Esophagus squamous epithelium (tissue), 5 donors: ENCODE measurements at places on chromosomes 6 and 20.

DNA sequence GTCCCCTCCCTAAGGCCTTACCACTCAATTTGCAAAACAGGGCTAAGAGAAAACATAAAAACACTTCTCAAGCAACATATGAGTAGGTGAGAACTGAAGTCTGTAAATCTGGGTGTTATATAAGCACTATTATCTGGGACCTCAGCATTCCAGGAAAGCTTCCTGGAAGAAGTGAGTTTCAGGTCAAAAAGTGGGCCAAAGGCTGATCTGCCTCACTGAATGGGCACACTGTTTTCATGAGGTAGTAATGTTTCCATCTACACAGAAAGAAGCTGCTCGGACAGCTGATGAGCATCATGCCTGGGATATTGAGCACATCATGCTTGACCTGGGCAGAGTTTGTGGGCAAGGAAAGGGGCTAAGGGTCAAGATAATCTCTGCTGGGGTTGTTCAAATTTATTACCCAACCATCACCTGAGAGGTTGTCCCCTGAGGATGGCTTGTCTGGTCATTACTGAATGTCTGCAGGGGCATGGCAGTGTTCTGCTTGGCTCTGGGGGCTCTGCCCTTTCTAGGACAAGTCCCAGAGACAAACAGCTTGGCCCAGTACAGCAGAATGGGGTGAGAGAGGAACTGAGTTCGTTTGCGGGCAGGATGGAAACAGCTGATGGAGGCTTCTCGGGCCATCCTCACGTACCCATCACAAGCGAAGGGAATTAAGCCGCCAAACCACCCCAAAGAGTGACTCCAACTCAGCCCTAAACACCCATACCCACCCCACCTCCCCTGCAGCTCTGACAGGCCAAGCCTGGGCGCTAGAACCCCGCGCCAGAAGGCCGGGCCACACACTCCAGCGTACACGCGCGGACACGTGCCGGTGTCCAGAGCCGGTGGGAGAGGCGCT, 1.2 kb upstream of the SYNJ2 start:
- peak; percentile 12 for DNase-seq

- no peak for DNase-seq
Observed at GRCh38 chr6:28152531-28152930, 10.8 kb downstream of the ZKSCAN8 start.

- DNase-seq = no peak
Observed at GRCh38 chr6:132446141-132446854, 45.0 kb upstream of the MOXD1 start.

DNA sequence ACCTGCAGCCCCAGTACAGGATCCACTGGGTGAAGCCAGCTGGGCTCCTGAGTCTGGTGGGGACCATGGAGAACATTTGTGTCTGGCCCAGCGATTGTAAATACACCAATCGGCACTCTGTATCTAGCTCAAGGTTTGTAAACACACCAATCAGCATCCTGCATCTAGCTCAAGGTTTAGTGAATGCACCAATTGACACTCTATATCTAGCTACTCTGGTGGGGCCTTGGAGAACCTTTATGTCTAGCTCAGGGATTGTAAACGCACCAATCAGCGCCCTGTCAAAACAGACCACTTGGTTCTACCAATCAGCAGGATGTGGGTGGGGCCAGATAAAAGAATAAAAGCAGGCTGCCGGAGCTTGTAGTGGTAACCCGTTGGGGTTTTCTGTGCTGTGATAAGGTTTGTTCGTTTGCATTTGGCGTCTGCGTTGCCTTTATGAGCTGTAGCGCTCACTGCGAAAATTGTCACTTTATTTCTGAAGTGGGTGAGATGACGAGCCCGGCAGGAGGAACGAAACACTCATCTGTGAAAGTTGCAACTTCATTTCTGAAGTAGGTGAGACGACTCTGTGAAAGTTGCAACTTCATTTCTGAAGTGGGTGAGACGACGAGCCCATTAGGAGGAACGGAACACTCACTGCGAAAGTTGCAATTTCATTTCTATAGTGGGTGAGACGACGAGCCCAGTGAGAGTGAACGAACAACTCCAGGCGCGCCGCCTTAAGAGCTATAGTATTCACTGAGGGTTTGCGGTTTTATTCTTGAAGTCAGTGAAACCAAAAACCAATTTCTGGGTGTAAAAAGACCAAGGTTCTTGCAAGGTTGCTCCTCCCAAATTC, 31.1 kb downstream of the SERPINB6 start:
- DNase-seq = no peak

- DNase-seq = no peak
Observed at GRCh38 chr20:15619341-15619740, 953.9 kb downstream of the KIF16B start.

DNA sequence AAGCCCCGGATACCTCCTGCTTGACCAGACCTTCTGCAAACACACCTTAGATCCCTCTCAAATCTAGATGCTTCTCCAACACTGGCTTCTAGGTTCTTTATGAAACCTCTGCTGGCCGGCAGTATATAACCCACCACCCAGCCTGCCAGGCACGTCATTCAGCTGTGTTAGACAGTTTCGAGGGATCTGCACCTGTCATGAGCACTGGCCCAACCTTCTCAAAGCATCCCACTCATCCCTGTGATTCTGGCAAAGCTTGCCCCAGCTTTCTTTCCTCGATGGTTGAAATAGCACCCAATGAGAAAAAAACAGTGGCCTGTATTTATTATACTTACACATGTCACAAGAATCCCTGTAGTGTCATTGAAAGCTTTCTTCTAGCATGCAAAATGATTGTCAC, 157.8 kb downstream of the MTHFD1L start:
- no peak for DNase-seq

DNA sequence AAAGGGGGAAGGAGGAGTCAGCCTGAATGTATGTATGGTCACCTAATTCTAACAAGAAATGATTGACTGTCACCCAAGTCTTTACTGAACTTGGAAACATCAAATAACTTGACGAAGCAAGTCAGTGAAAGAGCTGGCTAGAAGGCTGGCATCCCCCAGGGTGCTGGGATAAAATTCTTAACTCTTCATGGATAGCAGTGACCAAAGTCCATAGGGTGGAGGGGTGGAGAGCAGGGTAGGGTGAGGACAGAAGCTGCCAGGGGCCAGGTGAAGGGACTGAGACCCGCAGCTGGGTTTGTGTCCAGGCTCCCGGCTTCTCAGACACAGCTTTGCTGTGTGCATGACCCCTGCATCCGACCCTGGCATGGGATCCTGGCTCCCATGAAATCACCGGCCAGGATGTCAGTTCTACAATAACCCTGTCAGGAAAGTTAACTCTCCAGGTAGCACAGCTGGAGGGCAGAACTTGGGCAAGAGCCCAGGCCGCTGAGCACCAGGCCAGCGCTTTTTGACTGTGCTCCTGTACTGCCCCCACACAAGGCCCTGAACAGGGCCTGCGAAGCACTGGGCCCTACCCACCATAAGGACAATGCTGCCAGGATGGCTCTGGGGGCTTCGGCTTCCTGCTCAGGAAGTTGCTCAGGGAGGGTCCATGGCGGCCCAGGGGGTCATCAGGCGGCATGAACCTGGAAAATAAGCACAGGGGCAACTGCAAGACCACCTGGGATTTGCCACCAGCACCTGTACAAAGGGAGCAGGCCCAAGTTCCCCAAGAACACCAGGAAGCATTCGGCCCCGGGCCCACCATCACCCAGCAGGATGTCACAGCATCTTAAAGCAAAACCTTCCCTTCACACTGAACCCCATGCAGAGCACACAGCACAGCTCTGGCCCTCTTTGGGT, 32.5 kb downstream of the ZC3H12D start:
- no peak for DNase-seq

GRCh38 chr20:43824309-43825050, 90.2 kb upstream of the TOX2 start:
- DNase-seq = no peak

GRCh38 chr20:2000285-2000684, 6.4 kb upstream of the PDYN start:
- no peak for DNase-seq

- DNase-seq = no peak
Observed at GRCh38 chr6:53513519-53513966, 31.4 kb downstream of the GCLC start.

- DNase-seq = no peak
Observed at GRCh38 chr6:28137505-28137981, 4.1 kb upstream of the ZKSCAN8 start.

DNA sequence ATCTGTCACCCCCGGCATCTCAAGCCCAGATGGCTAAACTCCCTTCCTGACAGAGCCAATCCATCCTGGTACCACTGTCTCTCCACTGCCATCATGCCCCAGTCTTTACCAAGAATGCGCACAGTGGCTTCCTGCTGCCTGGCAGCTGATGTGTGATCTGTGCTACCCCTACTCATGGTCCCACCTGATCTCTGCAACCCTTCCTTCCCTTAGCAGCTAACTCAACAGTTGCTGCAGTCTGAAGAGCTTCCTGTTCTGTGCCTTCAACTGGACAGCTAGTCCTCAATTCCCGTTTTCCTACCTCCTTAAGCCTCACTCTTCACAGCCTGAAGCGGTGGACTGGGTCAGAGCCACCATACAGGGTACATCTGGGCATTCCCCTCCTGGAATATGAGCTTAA, 7.6 kb upstream of the FAM83C start:
- DNase-seq = no peak

DNA sequence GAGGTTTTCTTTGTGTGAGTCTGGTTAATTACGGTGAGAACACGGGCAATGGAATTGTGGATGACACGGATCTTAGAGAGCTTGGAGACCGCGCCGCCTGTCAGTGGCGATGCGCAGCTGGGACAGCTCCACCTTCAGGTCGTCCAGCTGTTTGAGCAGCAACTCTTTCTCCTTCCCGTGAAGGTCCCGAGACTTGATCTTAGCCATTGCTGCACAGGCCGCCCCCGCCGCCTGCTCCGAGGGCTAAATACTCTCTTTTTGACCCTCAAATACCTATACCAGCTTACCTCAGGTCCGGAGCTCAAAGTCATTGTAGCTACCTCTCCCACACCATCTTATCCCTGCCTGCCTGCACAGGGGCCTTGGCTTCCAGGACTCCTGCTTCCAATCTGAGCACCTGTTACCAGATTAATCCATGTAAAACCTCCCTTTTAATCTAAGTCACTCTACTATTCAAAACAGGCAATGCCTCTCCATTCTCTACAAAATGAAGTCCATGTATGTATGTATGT, 100.2 kb downstream of the PREP start:
- no peak for DNase-seq

DNA sequence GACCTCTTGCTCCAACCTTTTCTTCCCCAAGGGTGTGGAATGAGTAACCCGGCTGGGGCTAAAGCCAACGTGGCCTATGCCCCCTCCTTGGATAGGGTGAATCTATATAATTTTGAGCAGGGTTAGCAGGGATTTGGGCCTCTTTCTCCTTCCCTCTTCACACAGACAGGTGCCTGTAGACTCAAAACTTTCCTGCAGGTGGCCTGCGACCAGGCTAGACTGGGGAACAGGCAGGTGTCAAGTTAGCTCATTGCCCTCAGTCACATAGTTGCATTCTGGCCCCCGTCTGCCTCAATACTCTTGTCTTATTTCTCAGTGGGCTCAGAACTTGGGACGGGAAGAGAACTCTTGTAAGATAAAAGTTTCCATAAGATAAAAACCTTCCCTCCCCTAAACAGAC, 243.0 kb downstream of the ATXN1 start:
- no peak for DNase-seq

DNA sequence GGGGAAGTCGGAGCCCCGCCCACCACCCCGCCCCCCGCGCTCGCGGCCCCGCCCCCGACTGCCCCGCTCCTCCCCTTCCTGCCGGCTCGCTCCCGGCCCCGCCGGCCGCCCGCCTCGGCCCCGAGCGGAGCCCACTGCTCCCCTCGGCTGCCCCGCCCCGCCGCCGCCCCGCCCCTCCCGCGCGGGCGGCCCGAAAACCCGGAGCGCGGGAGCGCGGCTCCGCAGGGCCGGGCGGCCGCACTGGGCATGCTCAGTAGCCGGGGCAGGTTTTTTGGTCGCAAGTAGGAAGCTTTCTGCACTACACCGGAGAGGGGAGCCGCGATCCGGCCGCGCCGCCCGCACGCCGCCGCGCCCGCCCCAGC, at the start of gene CDYL:
TSS of gene CDYL (plus strand) at position 274 of the 362 bp plus-strand sequence. CDS start 380 bp downstream, outside the sequence.
- DNase-seq = peak; percentile 22

GRCh38 chr6:24766680-24767462, 7.9 kb upstream of the GMNN start:
- DNase-seq = no peak

GRCh38 chr6:151349651-151350270, 41.6 kb downstream of the ZBTB2 start:
- DNase-seq = no peak

GRCh38 chr20:16612706-16613105, 39.5 kb upstream of the KIF16B start:
- DNase-seq = no peak

GRCh38 chr20:48354320-48354876, 473.4 kb downstream of the PREX1 start:
- DNase-seq = no peak

GRCh38 chr20:14727485-14728150, 390.2 kb upstream of the FLRT3 start:
- DNase-seq = no peak

GRCh38 chr20:32010666-32011065, 428 bp downstream of the CCM2L start:
- DNase-seq = no peak

GRCh38 chr6:82902290-82902689, 163.4 kb downstream of the UBE3D start:
- no peak for DNase-seq

GRCh38 chr6:53049415-53049814, 15.8 kb upstream of the FBXO9 start:
- no peak for DNase-seq

- DNase-seq = no peak
Observed at GRCh38 chr6:73460056-73460455, 1.5 kb upstream of the MTO1 start.

- DNase-seq = no peak
Observed at GRCh38 chr6:147508866-147509608, 547 bp downstream of the SAMD5 start.

GRCh38 chr20:40168981-40169620, 519.9 kb downstream of the MAFB start:
- DNase-seq = no peak

- DNase-seq = no peak
Observed at GRCh38 chr6:21524201-21524600, 69.3 kb upstream of the SOX4 start.

DNA sequence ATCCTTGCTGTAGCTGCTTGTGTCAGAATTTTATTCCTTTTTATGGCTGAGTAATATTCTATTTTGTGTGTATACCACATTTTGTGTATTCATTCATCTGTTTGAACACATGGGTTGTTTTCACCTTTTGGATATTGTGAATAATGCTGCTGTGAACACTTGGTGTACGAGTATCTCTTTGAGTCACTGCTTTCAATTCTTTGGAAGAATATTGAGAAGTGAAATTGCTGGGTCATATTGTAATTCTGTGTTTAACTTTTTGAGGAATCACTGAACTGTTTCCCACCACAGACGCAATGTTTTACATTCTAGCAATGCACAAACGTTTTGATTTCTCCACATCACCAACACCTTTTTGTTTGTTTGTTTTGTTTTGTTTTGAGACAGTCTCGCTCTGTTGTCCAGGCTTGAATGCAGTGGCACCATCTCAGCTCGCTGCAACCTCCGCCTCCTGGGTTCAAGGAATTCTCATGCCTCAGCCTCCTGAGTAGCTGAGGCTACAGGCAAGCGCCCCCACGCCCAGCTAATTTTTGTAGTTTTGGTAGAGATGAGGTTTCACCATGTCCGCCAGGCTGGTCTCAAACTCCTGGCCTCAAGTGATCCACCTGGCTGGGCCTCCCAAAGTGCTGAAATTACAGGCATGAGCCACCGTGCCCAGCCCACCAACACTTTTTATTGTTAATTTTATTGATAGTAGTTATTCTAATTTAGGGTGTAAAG, 21.7 kb downstream of the CPXM1 start:
- DNase-seq = no peak

- no peak for DNase-seq
Observed at GRCh38 chr6:168318090-168318489, 1.5 kb downstream of the DACT2 start.

GRCh38 chr20:47748823-47749222, 36.5 kb downstream of the SULF2 start:
- no peak for DNase-seq
